ENCODE measurements at places on chromosomes 4 and X.

DNA sequence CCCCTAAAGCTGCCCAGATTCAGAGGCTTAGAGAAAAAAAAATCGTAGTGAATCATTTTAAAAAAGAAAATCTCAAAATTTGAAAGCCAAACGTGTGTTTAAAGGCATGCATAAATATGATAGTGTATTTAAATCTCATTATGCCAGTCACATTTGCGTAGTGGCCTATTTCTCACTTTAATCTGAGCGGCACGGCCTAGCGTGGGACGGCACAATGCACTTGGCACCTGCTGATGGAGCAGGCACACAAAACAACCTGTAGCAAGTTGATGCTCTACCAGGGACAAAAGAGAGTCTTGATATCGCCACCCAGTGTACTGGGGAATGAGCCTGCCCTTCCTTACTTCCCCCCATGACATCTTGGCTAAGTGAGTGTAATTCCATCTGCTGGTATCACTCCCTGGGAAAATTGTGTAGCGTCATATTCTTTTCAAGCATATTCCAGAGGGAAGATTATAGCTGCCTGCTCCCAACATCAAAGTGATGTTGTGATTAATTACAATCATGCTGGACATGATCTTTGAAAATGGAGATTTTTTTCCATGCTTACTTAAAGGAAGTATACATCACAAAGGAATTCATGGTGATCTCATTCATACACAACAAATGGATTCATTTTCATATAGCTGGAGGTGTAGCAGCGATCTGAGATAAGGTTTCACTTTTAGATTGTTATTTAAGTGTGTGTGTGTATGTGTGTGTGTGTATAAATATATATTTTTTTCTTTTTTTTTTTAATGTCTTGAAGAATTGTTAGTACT is 138.8 kb downstream of the DCTD start:
- no peak for DNase-seq

- no peak for DNase-seq
These were observed 4.2 kb downstream of the PDHA1 start for GRCh38 chrX:19347916-19348315.

GRCh38 chr4:3824521-3825270 is 58.5 kb downstream of the ADRA2C start:
- DNase-seq: no peak

DNA sequence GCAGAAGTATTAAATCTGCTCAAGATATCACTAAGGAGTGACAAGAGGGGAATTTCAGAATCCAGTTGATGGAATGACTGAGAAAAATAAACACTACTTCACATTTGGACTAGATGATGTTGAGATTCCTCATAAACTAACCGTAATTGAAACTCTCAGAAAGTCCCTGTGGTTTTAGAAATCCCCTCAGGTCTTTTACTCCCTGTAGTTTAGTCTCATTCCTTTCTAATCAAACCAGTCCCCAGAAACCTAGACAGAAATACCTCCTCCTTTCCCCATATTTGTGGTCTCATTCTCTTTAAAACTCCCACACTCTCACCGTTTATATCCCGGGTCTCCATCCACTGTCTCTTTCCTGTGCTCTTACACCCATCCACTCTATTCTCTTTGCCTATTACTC is 15.0 kb upstream of the TLR1 start:
- DNase-seq: no peak

DNA sequence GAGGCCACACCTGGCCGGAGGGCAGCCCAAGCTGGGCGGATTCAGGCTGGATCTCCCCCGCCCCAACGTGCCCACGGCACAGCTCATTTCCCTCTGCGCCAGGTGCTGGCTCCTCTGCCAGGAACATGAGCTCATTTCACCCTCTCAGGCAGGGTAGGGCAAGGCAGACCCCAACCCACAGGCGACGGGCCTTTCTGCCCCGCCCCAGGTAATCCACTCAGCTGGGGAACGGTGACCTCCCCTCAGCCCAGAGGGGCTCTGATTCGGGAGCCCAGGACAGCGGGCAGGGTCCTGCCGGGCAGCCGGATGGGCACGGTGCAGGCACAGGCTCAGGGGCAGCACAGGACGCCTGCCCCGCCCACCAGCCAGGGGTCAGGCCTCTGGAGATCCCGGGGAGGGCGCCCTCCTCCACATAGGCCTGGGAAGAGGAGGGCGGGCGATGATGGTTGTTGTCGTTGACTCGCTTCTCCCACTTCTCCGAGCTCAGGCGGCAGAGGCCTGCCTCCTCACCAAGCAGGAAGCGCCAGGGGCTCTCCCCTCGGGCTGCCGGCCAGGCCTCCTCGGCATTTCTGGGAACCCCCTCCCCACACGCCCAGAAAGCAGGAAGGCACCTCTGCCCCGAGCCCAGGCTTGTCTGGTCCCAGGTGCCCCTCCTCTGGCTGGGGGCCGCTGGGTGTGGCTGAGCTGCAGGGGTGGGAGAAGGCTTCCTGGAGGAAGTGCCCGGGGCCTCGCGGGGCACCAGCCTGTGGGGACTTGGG is 31.1 kb downstream of the TACC3 start:
- no peak for DNase-seq

DNA sequence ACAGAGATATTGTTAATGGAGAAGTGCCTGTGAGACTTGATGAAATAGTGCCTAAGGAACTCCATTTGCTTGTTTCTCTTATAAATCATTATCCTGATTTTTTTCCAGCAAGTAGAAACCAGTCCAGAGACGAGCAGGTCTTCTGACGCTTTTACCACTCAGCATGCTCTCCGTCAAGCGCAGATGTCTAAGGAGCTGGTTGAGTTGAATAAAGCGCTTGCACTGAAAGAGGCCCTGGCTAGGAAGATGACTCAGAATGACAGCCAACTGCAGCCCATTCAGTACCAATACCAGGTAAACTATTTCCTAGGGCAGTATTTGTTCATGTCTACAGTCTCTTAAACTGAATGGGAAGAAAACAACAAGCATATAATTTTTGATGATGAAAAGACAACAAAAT is 63.6 kb downstream of the KIF4A start:
- DNase-seq: no peak

Measured in activated gamma-delta T cell treated with anti-CD3 and anti-CD28 coated beads, Interleukin-2, amount 50 U/mL, for 16 hours (primary cell).